ENCODE measurements at places on chromosomes 2 and 18.

DNA sequence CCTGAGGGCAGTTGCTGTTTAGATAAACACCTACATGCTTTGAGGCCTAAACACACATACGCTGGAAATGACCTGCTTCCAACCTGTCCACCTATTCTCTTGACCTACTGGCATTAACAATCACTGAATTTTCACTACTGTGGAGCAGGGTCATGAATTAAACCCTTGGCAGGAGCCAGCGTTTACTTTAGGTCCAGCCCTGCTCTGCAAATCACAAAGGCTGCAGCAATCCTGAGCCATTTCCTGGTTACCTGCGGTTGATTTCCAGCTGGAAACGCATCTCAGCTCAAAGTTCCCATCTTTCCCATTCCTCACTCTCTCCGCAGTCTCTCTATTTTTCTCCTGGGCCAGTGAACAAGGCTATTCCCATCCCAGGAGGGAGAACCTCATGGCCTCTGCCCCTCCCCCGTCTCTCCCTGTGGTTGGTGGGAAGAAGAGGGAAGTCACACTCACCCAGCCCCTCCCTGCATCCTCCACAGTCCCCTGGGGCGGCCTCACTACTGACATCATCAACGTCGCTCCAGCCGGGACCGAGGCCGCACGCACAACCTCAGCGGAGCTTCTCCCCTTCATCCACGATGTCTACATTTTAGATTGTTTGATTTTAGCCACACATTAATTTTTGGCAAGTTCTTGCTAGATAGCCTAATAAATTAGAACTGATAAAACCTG is 84.5 kb upstream of the SNTG2 start:
- no peak for DNase-seq

DNA sequence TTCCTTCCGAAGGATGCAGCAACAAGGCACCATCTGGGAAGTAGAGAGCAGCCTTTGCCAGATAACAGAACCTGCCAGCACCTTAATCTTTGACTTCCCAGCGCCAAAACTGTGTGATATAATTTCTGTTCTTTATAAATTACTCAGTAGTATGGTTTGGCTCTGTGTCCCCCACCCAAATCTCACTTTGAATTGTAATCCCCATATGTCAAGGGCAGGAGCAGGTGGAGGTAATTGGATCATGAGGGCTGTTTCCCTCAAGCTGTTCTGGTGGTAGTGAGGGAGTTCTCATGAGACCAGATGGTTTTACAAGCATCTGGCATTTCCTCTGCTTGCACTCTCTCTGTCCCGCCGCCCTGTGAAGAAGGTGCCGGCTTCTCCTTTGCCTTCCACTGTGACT is 899.9 kb downstream of the TRIB2 start:
- no peak for DNase-seq

DNA sequence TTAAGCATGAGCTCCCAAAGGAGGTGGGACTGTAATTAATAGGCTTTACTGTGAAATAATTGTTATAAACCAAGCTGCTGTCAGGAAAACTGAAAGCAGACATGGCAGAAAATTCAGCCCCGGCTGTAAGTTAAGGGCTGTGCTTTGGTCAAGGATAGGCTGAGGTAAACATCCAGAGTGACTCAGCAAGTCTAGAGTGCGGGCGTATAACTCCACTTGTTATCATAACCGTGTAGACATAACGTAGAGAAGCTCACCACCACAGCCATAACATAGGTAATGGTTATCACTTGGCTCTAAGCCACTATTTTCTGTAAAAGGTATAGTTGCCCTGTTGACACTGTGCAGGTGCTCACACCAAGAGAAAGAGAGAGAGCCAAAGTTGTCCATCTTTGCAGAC is 316.8 kb downstream of the DCDC2C start:
- no peak for DNase-seq

DNA sequence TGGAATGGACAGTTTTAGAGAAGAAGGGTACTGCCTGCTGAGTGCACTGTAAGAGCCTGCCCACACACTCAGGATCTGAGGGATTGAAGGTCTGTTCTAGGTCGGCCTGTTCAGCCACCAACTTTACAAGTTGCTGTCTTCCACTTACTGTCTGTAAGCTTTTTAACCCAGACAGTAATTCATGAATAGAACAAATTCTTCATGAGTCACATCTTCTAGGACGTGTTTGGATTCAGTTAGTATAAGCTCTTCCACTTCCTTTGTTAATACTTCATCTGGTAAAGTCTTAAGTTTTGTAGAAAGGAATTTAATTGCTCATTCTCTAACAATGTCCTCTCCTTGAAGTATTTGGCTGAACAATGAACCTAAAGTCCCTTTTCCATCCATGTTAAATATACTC is 74.6 kb downstream of the PDE11A start:
- no peak for DNase-seq

DNA sequence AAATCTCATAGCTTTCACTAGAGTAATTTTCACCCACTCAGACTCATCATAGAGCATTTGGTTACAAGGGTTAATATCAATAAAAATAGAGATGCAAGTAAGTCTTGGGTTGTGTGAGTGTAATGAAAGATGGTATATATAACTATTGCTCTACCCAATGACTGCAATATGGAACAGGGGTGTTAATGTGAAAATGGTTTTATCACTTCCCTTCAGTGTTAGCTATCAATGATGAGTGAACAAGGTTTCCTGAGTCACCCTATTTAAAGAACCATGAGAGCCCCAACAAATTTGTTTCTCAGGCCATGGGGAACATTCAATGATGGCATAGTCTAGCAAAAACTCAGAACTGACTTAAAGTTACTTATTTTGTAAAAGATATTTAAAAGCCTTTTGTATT is 1133.6 kb upstream of the ZEB2 start:
- no peak for DNase-seq
